ENCODE measurements at places on chromosomes 13 and 19. TPM values are rescaled to one million over a fixed set of nuclear protein-coding genes. Genes with fewer than 3 reads are reported as not detected.
A peak's percentile ranks its signal among the peaks of the same experiment; 100 is the strongest.

DNA sequence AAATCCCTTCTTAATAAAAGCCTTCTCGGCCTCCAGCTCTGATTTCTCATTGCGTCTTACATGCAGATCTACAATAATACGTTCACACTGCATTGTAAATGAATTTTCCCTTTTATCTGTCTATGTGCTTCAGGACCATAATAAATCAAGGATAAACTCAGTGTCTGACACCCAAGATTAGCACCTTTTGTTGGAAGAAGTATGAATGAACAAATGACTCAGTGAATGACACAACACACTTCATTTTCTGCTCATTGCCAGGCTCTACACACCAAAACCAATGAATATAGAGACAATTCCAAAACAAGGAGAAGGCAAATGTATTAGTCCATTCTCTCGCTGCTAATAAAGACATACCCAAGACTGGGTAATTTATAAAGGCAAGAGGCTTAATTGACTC is 1224.4 kb downstream of the EFNB2 start:
- no peak for DNase-seq

GRCh38 chr13:76385586-76385985 is 500.6 kb downstream of the KCTD12 start:
- no peak for DNase-seq

DNA sequence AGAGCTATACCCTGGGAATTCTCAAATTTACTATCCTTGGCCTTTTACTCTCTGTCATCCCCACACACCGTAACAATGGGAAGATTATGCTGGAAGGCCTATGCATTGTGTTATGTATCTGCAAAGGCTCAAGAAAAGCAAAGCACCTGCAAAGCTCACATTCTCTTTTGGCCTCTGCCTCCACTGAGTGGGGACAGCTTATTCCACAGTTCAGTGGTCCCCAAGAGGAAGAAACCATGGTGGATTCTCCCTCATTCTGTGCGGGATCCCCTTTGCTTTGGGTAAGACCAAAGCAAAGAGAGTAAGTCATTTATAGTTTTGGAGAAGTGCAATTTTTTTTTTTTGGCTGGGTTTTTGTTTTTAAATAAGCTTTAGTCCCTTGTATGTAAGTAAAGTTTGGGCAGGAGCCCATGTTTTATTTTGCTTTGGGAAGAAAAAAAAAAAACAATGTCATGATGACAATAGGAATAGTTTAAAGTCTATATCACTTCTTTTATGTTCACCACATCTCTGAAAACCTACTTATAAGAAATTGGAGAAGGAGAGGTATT is 530.6 kb downstream of the FGF9 start:
- no peak for DNase-seq

GRCh38 chr19:371501-372168 is 27.0 kb upstream of the MIER2 start:
- peak; percentile 37 for DNase-seq

DNA sequence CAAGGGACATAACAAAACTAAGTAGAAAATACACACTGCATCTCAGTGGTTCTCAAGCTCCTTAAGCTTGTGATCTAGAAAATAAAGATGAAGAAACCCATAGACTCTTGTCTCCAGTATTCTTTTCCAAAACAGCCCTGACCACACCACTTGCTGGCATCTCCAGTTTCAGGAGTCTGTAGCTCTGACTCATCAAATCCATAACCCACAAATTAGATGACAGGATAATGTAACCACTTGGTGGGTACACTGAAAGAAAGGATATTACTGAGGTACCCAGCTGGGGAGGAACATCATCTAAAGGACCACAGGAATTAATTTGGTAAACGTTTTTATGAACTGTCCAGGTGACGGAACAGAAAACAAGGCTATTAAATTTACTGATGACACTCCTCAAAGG is 214.7 kb downstream of the VWA8 start:
- DNase-seq: no peak

DNA sequence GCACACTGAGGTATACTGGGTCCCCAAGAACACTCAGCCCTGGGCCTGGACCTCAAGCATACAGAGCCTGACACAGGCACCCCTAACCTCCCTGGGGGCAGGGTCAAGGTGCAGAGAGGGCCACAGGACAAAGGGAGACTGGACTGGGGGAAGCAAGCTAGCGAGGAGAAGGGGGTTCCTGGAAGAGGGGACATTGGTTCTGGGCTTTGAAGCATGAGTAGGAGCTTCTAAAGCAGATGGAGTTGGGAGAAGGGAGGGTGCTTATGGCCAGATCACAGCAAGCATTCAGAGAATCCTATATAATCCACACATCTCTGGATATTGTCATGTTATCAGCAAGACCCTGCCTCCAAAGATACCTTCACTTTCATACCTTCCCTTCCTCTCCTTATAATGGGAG is 3.2 kb downstream of the CIB3 start:
- no peak for DNase-seq

DNA sequence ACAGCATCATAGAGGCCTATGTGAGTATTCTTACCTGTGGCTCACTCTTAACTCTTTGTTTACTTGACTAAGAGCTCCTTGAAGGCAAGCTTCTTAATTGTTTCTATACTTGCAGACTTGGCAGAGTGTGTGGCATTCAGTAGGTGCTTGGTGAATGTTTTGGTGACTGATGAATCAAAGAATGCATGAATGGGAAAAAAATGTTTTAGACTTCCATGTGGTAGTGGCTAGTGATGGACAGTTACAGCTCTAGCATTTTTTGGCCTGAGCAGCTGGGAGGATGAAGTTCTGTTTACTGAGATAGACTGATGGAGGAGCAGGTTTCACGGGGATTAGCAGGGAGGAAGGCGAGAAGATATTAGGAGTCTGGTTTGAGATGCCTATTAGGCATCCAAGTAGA is 13.6 kb downstream of the HAS1 start:
- DNase-seq: no peak

DNA sequence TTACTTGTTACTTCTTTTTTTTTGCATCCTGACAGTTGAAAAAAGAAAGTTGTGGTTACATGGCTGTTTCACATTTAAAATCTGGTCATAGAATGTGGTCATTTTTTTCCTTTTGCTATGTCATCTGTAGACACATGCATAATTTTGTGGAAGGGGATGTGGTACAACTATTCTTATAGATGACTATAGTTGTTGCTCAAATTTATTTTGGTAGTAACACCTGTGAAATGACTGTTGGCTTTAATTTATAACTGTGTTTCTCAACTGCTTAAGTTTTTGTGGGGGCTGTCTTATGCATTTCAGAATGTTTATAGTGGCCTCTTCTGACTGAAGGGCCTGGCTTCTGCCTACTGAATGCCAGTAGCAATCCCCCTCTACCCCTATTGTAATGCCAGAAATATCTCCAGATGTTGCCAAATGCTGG is 130.5 kb downstream of the PAN3 start:
- no peak for DNase-seq

DNA sequence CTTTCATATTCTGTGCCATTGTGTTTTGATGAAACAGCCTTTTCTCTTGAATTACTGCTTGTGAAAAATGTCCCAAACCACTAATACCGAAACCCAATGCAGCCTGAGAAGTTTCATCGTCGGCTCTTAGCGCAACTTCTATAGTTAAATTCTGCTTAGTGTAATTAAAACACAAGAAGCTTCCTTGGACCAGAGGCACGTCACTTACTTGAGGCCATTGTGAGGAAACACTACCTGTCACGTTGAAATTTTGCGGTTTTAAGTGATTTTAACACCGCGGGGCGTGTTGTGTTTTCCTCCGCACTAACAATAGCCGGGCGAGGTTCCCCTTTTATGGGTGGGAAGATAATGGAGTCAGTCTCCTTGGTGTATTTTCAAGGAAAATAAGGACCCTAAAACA is 70.9 kb downstream of the GGACT start:
- DNase-seq: no peak

DNA sequence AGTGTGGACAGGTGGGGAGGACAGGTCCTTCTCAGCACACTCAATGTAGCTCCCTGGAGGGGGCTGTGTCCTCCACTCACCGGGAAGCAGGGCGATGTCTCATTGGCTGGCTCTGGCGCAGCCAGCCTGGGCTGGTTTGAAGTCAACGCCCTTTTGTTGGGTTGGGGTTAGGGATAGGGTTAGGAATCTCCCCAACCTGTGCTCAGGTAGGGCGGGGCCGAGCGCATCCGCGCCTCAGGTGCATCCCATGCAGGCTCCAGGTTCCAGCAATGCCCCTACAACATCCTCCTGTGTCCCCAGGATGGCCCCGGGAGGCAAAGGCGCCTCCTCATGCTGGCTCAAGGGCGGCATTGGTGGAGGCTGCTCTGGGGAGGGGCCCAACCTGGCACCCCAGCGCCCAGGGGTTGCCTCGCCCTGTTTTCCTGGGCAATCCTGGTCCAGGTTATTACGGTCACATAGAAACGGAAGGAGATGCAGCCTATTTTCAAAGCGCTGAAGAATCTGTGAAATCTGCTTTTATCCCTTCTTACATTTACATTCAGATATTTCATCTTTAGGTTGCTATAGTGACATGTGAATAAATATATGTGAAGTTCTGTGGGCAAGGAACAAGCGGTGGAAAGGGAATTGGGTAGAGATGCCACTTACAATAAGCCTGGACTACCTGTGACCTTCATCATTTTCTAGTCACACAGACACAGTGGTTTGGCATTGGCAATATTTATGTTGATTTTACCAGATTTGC is 74.3 kb downstream of the TM9SF2 start:
- DNase-seq: no peak

- DNase-seq: peak; percentile 58
These were observed 3.8 kb downstream of the F7 start for GRCh38 chr13:113109151-113110047.

Gene TNNT1
- not detected for total RNA-seq

Gene GSX1
- total RNA-seq: not detected

Gene ZNF816
- total RNA-seq: 3.6 TPM

Gene ANKRD10
- 179 TPM for total RNA-seq

Gene LMTK3
- 1.1 TPM for total RNA-seq

Measured in sigmoid colon (tissue), 7 donors.